GM23248 (cell line): ENCODE measurements at places on chromosomes 6 and 20. TPM values are rescaled to one million over a fixed set of nuclear protein-coding genes. Genes with fewer than 3 reads are reported as not detected.
A peak's percentile ranks its signal among the peaks of the same experiment; 100 is the strongest.

DNA sequence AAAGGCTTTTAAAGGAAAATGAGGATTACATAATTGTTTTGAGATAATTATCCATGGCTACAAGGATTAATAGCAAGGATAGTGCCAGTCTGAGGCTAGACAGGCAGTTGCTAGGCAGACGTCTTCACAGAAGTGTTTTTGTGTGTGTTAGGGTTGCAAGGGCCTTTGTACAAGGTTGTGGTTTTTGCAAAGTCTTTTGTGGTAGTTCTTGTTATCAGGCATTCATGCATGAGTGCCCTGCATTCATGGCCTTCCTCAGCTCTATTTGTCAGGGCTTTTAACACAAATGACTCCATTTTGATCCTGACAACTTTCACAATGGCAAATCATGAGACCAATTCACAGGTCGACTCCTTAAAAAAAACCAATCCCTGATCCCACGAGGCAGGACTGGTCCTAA, 68.1 kb upstream of the TXNDC5 start:
- no peak overlapping the region for H3K4me3 ChIP-seq
- DNase-seq: no peak
- H3K27me3 ChIP-seq: no peaks in the 10 kb centered on the region
- H3K4me1 ChIP-seq: 0 out of 2 replicates have a peak, but pooled peaks cover 4% of the 10 kb centered on the region
- H3K36me3 ChIP-seq: no peaks in the 10 kb centered on the region
- no peak overlapping the region for H3K27ac ChIP-seq

GRCh38 chr6:53044071-53044470, 21.1 kb upstream of the FBXO9 start:
- H3K4me3 ChIP-seq: peak overlapping the region; percentile 50
- H3K4me1 ChIP-seq: peaks cover 60% of the 10 kb centered on the region
- DNase-seq: peak; percentile 81
- no peaks in the 10 kb centered on the region for H3K27me3 ChIP-seq
- peak overlapping the region; percentile 87 for H3K27ac ChIP-seq

GRCh38 chr6:127641905-127642304, 64.9 kb downstream of the C6orf58 start:
- no peak overlapping the region for H3K4me3 ChIP-seq
- no peaks in the 10 kb centered on the region for H3K36me3 ChIP-seq
- DNase-seq: peak; percentile 60
- H3K27ac ChIP-seq: no peak overlapping the region
- no peaks in the 10 kb centered on the region for H3K4me1 ChIP-seq

- H3K4me3 ChIP-seq: no peak overlapping the region
- H3K27me3 ChIP-seq: no peaks in the 10 kb centered on the region
- H3K4me1 ChIP-seq: peaks cover 3% of the 10 kb centered on the region
- DNase-seq: no peak
- no peaks in the 10 kb centered on the region for H3K36me3 ChIP-seq
These were observed 104.2 kb upstream of the PRDM1 start for GRCh38 chr6:105981888-105982358.

GRCh38 chr6:168122521-168122920, 43.5 kb upstream of the FRMD1 start:
- no peaks in the 10 kb centered on the region for H3K36me3 ChIP-seq
- H3K4me3 ChIP-seq: no peak overlapping the region
- DNase-seq: no peak
- no peaks in the 10 kb centered on the region for H3K4me1 ChIP-seq

DNA sequence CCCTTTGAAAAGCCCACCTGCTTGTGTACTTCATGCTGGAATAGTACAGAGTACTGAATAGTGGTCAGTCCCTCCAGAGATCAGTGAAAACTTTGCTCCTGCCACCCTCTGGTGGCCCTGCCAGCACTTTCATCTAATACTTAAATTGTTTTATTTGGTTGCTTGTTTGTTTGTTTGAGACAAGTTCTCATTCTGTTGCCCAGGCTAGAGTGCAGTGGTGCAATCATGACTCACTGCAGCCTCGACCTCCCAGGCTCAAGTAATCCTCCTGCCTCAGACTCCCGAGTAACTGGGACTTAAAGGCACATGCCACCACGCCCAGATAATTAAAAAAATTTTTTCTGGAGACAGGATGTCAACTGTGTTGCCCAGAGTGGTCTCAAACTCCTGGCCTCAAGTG, 9.1 kb downstream of the FAM83D start:
- H3K27me3 ChIP-seq: no peaks in the 10 kb centered on the region
- H3K27ac ChIP-seq: no peak overlapping the region
- no peaks in the 10 kb centered on the region for H3K36me3 ChIP-seq

GRCh38 chr6:44004625-44005506, 122.4 kb downstream of the MRPL14 start:
- H3K4me3 ChIP-seq: no peak overlapping the region
- DNase-seq: peak; percentile 35
- H3K27me3 ChIP-seq: no peaks in the 10 kb centered on the region

GRCh38 chr6:22904431-22904830, 335.1 kb downstream of the HDGFL1 start:
- DNase-seq: no peak
- no peaks in the 10 kb centered on the region for H3K36me3 ChIP-seq
- H3K4me3 ChIP-seq: no peak overlapping the region
- H3K27me3 ChIP-seq: no peaks in the 10 kb centered on the region

DNA sequence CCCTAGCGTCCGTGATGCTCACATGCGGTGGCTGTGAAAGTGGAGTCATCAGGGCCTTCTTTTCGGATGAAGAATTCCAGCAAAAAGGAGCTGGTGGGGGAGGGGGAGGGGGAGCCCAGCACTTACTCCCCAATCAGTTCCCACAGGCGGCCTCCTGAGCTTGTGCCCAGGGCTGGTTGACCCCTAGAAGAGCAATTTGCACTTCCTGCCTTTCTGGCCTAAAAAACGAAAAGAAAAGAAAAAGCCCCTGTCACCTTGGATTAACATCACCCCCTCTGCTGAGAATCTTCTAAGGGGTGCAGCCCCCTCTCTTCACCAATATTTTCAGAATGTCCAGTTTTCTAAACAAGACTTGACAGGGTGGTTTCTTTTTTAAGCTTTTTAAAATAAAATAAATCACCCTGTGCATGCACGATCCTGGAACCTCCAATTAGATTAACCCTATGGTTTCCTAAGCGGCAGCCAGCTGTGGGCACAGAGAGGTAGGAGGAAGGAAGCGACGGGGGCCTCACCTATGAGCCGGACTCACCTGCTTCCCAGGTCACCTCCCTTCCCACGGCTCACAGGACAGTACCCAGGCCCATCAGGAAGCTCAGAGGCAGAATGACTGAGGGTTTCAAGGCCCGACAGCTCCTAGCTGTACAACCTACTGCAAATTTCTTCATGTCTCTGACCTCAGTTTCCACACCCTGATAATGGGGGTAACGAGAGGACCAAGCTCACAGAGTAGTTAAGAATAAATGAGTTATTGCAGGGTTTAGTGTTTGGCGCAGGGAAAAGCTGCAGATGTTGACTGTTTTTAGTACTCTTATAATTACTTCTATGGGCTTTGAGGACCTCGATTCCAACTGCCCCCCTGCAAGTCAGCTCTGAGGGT, 10.5 kb upstream of the TGM2 start:
- H3K4me1 ChIP-seq: peaks cover 40% of the 10 kb centered on the region
- H3K36me3 ChIP-seq: no peaks in the 10 kb centered on the region
- H3K27ac ChIP-seq: no peak overlapping the region

GRCh38 chr20:12594410-12595088, 414.2 kb upstream of the SPTLC3 start:
- no peaks in the 10 kb centered on the region for H3K27me3 ChIP-seq
- H3K4me3 ChIP-seq: no peak overlapping the region
- DNase-seq: no peak
- H3K4me1 ChIP-seq: no peaks in the 10 kb centered on the region
- H3K27ac ChIP-seq: no peak overlapping the region

GRCh38 chr6:126919947-126920346, 198.5 kb upstream of the RSPO3 start:
- H3K27ac ChIP-seq: peak overlapping the region; percentile 74
- no peaks in the 10 kb centered on the region for H3K36me3 ChIP-seq
- DNase-seq: peak; percentile 98
- H3K4me1 ChIP-seq: peaks cover 19% of the 10 kb centered on the region
- no peak overlapping the region for H3K4me3 ChIP-seq

DNA sequence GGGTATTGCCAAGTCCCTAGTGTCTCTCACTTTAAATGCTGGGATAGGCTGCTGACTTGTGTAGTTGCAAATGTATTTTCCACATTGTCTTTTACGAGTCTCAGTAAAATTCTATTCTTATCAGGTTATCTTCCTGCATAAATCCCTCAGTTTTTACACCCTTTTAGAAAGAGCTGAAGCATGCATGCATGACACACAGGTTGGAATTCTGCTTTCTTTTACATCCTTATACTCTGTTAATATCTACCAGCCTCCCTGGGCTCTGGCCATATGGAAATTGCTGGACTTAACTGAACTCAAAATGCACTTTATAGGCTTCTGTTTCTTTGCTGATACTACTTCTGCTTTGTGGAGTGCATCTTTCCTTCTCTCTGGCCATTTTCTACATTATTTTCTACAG, 477.4 kb downstream of the FRK start:
- H3K4me3 ChIP-seq: no peak overlapping the region
- H3K36me3 ChIP-seq: no peaks in the 10 kb centered on the region
- 0 out of 2 replicates have a peak, but pooled peaks cover 2% of the 10 kb centered on the region for H3K27me3 ChIP-seq
- H3K27ac ChIP-seq: no peak overlapping the region
- no peak for DNase-seq
- H3K4me1 ChIP-seq: no peaks in the 10 kb centered on the region

- no peaks in the 10 kb centered on the region for H3K27me3 ChIP-seq
- peak; percentile 95 for DNase-seq
- H3K4me1 ChIP-seq: peaks cover 26% of the 10 kb centered on the region
- H3K4me3 ChIP-seq: peak overlapping the region; percentile 22; the same call in 1 of the 2 replicates
- no peaks in the 10 kb centered on the region for H3K36me3 ChIP-seq
- peak overlapping the region; percentile 76 for H3K27ac ChIP-seq
These were observed 111.9 kb downstream of the HIVEP2 start for GRCh38 chr6:142833054-142833453.

- no peaks in the 10 kb centered on the region for H3K27me3 ChIP-seq
- H3K27ac ChIP-seq: no peak overlapping the region
- peaks cover 22% of the 10 kb centered on the region for H3K4me1 ChIP-seq
- no peaks in the 10 kb centered on the region for H3K36me3 ChIP-seq
- no peak for DNase-seq
These were observed 7.9 kb upstream of the COL12A1 start for GRCh38 chr6:75213732-75214131.

GRCh38 chr6:112049026-112049799, 4.7 kb upstream of the CCN6 start:
- no peaks in the 10 kb centered on the region for H3K36me3 ChIP-seq
- no peak overlapping the region for H3K4me3 ChIP-seq
- H3K27ac ChIP-seq: no peak overlapping the region
- DNase-seq: peak; percentile 71

GRCh38 chr6:119764927-119765681, 415.5 kb upstream of the MAN1A1 start:
- no peaks in the 10 kb centered on the region for H3K27me3 ChIP-seq
- H3K4me1 ChIP-seq: no peaks in the 10 kb centered on the region
- no peak for DNase-seq
- H3K4me3 ChIP-seq: no peak overlapping the region

DNA sequence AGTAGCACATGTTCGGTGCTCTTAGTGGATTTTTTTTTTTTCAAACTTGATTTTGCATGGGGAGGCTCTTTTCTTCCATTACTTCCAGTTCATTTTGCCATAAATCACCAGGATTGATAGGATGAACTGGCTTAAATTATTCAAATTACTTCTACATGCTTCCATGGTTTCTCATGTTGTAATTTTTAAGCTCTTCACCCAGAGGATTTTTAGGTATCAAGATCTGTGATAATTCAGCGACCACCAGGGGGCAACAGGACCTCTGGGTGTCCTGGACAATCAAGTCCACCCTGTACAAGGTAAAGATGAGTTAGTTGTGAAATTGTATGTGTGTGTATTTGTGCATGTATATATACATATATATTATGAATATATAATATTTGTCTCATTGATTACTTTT, 4.2 kb upstream of the EPHA7 start:
- peaks cover 28% of the 10 kb centered on the region for H3K27me3 ChIP-seq
- H3K27ac ChIP-seq: no peak overlapping the region
- no peaks in the 10 kb centered on the region for H3K36me3 ChIP-seq
- peaks cover 4% of the 10 kb centered on the region; the same call in 1 of the 2 replicates for H3K4me1 ChIP-seq
- DNase-seq: peak; percentile 20

Gene C6orf15
- polyA plus RNA-seq: not detected in 2 replicates

Gene SLC12A5
- polyA plus RNA-seq: 0.55 and 0.58 TPM in 2 replicates

Gene ERVFRD-1
- 0.05 TPM in 1 of 2 replicates, not detected in the other for polyA plus RNA-seq

Gene KIF13A
- 5.0 and 7.4 TPM in 2 replicates for polyA plus RNA-seq

Gene TBXT
- polyA plus RNA-seq: not detected in 2 replicates

Gene APMAP
- polyA plus RNA-seq: 123 and 129 TPM in 2 replicates
